Bronchus fibroblast of lung (primary cell): ENCODE measurements at places on chromosomes 3 and 15. TPM values are rescaled to one million over a fixed set of nuclear protein-coding genes. Genes with fewer than 3 reads are reported as not detected.

Gene HDDC3
- 30.6 and 37.5 TPM in 2 replicates for total RNA-seq

Gene CACNA2D2
- 0.15 and 0.17 TPM in 2 replicates for total RNA-seq

Gene NR1I2
- total RNA-seq = under 0.01 and 0.34 TPM in 2 replicates

Gene FANCD2OS
- not detected in 2 replicates for total RNA-seq

Gene TP53BP1
- total RNA-seq = 26.2 and 27.8 TPM in 2 replicates

Gene GAP43
- 0.45 and 0.50 TPM in 2 replicates for total RNA-seq

Gene FGF7
- total RNA-seq = 9.2 and 13.8 TPM in 2 replicates

Gene PP2D1
- total RNA-seq = not detected in 2 replicates

Gene AGBL1
- not detected in 2 replicates for total RNA-seq

Gene TASOR
- total RNA-seq = 25.3 and 33.0 TPM in 2 replicates

Gene TRPM1
- not detected in 2 replicates for total RNA-seq

Gene TEX55
- total RNA-seq = not detected in 2 replicates

Gene KIF15
- total RNA-seq = 14.4 and 15.5 TPM in 2 replicates

Gene LRRC34
- total RNA-seq = 4.6 and 7.1 TPM in 2 replicates

Gene PLA2G4E
- not detected in 2 replicates for total RNA-seq

Gene ERC2
- 0.30 and 0.50 TPM in 2 replicates for total RNA-seq

Gene ATP13A5
- total RNA-seq = not detected in 2 replicates

Gene GABRB3
- under 0.01 TPM in 2 replicates for total RNA-seq

Gene PRRT3
- total RNA-seq = 1.8 and 3.2 TPM in 2 replicates

Gene ATP2B2
- total RNA-seq = not detected in 2 replicates

Gene CATSPER2
- total RNA-seq = 0.15 and 0.17 TPM in 2 replicates

Gene TIPIN
- total RNA-seq = 11.1 and 15.6 TPM in 2 replicates

Gene SLC28A2
- not detected in 2 replicates for total RNA-seq

Gene SLC2A2
- not detected in 2 replicates for total RNA-seq

Gene RTP1
- not detected in 2 replicates for total RNA-seq

Gene VEPH1
- total RNA-seq = 25.9 and 30.1 TPM in 2 replicates

Gene CADPS
- 0.50 and 0.74 TPM in 2 replicates for total RNA-seq

Gene RETNLB
- total RNA-seq = not detected in 2 replicates

Gene TRIM42
- total RNA-seq = not detected in 2 replicates

Gene SUCLG2
- total RNA-seq = 62.9 and 74.3 TPM in 2 replicates

Gene NDN
- 82.5 and 93.0 TPM in 2 replicates for total RNA-seq

Gene NPAP1
- total RNA-seq = not detected in 2 replicates

Gene CCDC39
- total RNA-seq = not detected in 2 replicates

Gene CCDC13
- total RNA-seq = 1.2 and 2.7 TPM in 2 replicates

Gene EOMES
- total RNA-seq = not detected in 2 replicates

Gene CELSR3
- total RNA-seq = 1.3 and 2.7 TPM in 2 replicates

Gene RAD51
- 12.9 and 14.1 TPM in 2 replicates for total RNA-seq

Gene ZKSCAN7
- 4.8 and 5.2 TPM in 2 replicates for total RNA-seq

Gene FOXB1
- not detected in 2 replicates for total RNA-seq

Gene KBTBD13
- not detected in 2 replicates for total RNA-seq

Gene HTR3E
- not detected in 2 replicates for total RNA-seq

Gene ASB14
- total RNA-seq = not detected in 2 replicates

Gene PCSK6
- total RNA-seq = 0.17 TPM in 1 of 2 replicates, not detected in the other

Gene ZNF770
- total RNA-seq = 10.9 and 12.1 TPM in 2 replicates

Gene SLC12A1
- not detected in 2 replicates for total RNA-seq

Gene SEMA3B
- 14.3 and 15.3 TPM in 2 replicates for total RNA-seq

Gene IL17RD
- total RNA-seq = 1.6 and 2.0 TPM in 2 replicates

Gene PRTG
- total RNA-seq = 3.4 and 4.2 TPM in 2 replicates

Gene TRIM69
- total RNA-seq = 13.6 and 15.8 TPM in 2 replicates

Gene KIF9
- total RNA-seq = 4.2 and 7.3 TPM in 2 replicates

Gene CPLX3
- not detected in 2 replicates for total RNA-seq

Gene IL17RE
- total RNA-seq = 3.9 and 6.6 TPM in 2 replicates

Gene CD86
- not detected in 2 replicates for total RNA-seq

Gene SST
- not detected in 2 replicates for total RNA-seq

Gene MKRN2OS
- not detected in 2 replicates for total RNA-seq

Gene RHOA
- 530 and 559 TPM in 2 replicates for total RNA-seq

Gene IL16
- total RNA-seq = 0.34 and 1.0 TPM in 2 replicates

Gene HRH1
- total RNA-seq = 4.9 and 5.4 TPM in 2 replicates

Gene NRROS
- total RNA-seq = under 0.01 and 0.17 TPM in 2 replicates
